ENCODE measurements at places on chromosomes 12 and 14.
A peak's percentile ranks its signal among the peaks of the same experiment; 100 is the strongest.

DNA sequence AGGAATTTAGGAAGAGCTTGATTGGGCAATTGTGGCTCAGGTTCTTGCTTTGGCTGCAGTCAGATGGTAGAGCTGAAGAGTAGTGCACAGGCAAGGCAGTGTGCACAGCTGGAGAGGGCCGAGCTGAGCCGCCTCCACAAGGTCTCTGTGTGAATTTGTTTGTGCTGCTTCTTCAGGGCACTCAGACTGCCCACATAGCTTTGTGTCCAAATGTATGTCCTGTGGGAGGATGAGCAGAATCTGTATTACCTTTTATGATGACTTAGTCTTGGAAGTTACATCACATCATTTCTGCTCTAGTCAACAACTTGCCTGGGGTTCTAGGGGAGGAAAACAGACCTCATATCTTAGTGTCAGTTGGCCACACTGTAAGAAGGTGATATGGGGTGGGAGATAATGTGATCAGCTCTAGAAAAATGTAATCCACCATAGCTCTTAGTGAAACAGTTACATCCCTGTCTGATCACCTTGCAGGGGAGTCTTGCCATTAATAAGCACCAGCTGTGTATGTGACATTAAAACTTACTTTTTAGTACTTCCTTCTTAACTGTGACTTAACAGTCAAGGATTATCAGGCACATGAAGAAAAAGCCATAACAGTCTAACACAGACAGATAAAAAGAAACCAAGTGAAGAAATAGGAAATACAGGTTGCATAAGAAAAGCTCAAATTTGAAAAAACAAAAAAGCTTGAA lies 53.4 kb downstream of the RCOR1 start:
- DNase-seq, result no peak

GRCh38 chr12:109287181-109287580 lies 21.9 kb downstream of the FOXN4 start:
- no peak for DNase-seq

DNA sequence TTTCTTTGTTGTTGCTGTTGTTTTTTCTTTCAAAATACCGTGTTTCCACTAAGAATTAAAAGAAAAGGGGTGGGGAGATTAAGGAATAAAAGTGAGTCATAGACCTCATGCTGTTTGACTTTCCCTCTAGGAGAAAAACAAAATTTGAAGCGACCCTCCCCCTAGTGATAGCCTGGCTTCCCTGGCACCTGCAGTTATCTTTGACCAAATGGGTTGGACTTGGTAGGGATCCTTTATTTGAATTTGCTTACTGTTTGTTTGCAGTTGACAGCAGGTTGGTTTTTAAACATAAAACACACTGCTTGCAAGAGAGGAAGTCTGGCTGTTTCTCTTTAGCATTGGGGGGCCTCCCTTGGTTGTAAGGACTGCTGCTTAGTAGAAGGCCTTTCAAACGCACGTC lies 14.0 kb downstream of the OTX2 start:
- peak; percentile 27 for DNase-seq

DNA sequence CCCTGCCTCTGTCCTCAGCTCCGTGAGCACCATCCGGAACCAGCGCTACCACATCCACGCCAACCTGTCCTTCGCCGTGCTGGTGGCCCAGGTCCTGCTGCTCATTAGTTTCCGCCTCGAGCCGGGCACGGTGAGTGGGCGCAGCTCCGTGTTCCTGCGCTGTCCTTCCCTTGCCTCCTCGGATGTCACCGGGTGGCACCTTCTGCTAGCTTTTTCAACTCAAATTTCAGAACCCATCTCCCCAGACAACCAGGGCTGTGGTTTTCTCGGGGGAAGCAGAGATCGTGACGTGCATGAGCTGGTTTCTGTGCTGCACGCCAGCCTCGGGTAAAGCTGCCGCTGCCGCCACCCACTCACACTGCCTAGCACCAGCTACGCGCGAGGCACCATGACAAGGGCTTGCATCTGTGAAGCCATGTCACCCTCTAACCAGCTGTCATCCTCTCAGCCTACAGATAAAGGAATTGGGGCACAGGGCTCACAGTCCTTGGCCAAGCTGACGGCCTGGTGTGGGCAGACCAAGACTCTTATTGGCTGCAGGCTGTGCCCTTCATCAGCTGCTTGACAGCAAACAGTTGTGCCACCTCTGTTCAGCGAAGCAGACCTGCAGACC lies 152.1 kb downstream of the ADGRD1 start:
- DNase-seq, result no peak

DNA sequence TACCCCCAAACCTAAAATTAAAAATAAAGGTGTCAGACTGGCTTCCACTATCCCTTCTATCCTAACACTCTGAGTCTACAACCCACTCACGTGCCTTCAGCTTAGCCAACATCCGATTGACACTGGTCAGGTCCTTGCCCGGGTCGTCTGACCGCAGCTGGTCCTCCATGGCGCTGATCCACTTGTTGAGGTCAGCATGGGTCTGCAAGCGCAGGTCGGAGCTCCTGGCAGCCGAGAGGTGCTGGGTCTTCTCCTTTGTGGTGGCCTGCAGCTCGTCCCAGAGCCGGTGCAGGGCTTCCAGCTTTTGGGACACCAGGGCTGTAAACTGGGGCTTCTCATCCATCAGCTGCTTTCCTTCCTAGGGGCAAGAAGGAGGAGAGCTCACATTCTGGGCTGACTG lies 78.0 kb downstream of the PLEKHG3 start:
- no peak for DNase-seq

GRCh38 chr14:84826294-84826693 lies 703.6 kb upstream of the FLRT2 start:
- DNase-seq, result no peak

DNA sequence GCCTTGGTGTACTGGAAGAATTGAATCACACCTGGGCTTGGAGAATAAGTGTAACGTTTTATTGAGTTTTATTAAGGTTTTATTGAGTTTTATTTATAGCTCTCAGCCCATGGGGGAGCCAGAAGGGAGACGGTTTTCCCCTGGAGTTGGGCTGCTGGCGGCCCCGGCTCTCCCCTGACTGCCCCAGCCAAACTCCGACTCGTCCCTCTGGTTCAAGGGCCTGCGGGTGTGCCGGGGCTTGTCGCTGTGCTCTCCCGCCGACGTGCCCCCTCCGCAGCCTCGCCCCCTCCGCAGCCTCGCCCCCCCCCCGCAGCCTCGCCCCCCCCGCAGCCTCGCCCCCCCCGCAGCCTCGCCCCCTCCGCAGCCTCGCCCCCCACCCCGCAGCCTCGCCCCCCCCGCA lies 326.1 kb upstream of the RTL1 start:
- no peak for DNase-seq

DNA sequence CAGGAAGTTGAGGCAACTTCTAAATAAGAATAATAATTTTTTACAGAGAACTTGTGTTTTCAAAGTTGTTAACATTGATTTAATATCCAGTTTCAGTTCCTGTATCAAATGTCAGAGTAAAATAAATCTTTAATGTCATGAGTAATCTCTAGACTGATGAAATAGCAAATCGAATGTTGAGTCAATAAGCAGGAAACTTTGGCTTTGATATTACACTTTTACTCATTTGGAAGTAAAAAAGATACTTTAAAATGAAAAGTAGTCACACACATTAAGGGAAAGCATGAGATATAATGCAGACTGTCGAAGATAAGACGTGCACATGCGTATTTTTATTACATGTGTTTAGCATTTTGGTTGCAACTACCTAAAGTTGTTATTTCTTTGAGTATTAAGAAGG lies 78.2 kb upstream of the PTGDR start:
- DNase-seq, result no peak

GRCh38 chr14:106518054-106518943 lies 991.9 kb downstream of the TMEM121 start:
- peak; percentile 7 for DNase-seq

DNA sequence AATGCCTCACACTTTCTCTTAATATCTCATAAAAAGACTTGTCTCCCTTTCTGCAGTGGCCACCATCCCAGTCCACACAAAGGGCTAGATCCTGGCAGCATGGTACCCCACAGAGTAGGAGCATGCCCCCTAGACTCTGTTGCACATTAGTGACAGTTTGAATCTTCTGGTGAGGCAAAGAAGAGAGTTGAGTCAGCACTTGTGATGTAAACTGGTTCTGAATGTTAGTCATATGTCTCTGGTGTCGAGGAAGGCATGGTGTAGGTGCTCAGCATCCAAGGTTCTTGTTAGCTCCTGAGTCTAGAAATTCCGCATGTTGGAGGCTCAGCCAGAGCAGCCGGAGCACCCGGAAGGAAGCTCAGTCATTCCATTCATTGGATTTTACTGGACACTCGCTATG lies 9.8 kb downstream of the TTC9 start:
- DNase-seq, result no peak

GRCh38 chr12:105417732-105418131 lies 87.2 kb downstream of the C12orf75 start:
- DNase-seq, result no peak

DNA sequence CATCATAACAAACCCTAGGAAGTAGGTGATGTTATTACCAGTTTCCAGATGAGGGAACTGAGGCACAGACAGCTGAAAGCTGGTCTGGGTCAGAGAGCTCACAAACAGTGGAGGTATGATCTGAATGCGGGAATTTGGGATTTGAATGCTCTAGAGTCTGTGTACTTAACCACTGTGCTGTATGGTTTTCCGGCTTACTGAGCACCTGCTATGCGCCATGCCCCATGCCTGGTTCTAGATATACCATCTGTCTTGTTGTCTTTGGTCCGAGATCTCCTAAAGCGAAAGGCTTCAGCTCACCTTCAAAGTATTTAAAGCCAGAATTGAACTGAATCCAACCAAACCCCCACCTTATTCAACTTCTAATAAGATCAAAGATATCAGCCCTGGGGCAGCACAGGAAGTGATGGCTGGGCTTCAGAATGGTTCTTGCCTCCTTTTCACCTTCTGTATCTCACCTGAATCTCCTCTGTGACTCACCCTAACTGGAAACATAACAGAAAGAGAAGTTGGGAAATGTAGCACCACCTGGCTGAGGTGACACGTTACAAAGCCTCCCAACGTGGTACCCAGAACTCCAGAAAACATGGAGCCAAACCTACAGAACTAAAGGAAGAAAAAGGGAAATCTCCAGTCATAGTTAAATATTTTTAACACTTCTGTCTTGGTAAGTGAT lies 54.3 kb downstream of the PRMT8 start:
- DNase-seq, result no peak

- no peak for DNase-seq
Observed at GRCh38 chr14:89955022-89955744, 544 bp upstream of the TDP1 start.

DNA sequence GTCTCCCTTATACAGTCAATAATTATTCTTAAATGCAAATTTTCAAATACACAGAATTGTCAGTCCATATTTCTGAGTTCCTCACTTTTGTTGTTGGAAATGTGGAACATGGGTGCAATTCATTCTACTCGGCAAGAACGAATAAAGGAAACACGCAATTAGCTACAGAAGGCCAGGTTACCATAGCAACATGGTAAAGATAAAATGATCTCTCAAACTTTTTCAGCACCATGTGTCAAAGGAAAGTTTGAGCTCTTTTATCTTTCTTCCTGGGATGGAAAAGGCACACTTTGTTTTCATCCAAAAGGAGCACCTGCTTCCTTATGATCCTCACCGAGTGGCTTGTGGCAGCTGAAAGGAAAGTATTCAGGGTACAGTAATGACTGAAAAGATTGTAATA lies 595.0 kb downstream of the RPS29 start:
- DNase-seq, result no peak

DNA sequence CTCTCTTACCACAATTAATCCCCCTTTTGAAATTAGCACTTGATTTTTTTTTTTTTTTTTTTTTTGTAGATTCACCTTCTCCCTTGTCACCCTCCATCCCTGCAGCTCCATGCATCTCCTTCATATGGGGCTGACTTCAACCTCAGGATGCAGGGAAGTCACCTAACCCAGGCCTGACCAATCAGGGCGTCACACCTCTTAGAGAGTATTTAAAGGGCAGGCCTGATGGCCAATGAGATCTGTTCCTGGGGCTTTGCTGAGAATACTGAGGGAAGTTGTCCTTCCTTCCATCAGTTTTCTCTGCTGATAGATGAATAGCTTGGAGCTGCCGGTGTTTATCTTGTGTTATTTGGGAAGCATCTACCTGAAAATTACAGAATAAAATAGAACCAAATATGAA lies 1104.7 kb upstream of the TMEM132C start:
- DNase-seq, result no peak

- DNase-seq, result no peak
Observed at GRCh38 chr12:128170181-128170580, 96.8 kb upstream of the TMEM132C start.

GRCh38 chr14:23153851-23154796 lies 29.3 kb downstream of the SLC7A8 start:
- DNase-seq, result no peak

GRCh38 chr12:3304436-3305165 lies 186.4 kb upstream of the PRMT8 start:
- DNase-seq, result peak; percentile 10

GRCh38 chr12:69779928-69780327 lies 41.3 kb downstream of the RAB3IP start:
- no peak for DNase-seq

- DNase-seq, result no peak
Observed at GRCh38 chr12:53476769-53477209, 22.5 kb downstream of the MAP3K12 start.

DNA sequence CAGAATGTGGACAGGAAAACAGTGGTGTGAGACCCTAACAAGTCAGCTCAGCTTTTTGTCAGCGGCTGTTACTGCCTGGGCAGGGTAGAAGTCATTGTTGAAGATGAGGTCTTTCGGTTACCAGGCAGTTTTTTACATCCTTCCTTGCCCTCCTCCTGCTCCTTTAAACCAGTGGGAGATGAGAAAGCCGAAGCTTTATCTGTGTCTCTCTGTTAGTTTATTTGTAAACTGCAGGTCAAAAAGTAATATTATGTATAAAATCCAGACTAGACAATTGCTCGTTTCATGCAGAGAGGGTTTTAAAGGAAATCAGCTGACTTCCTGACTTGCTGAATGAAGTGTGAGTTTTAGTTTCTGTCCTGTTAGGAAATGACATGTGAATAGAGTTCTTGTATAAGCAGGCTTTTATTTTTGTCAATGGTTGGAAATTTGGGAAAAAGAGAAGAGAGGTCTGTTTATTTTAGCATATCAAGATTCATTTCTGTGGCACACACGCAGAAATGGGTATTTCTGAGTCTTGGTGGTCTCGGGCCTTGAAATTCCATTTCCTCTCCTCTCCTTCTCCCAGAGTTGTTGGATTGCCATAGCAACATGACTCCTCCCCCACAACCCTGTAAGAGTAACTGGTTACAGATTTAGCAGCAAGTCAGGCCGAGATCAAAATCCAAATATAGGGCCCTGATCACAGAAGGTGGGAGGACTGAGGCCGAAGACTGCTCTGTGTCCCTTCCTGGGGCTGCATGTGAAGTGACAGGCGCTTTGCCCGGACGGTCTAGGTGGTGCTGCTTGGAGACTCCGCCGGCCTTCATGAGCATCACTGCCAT lies 60.8 kb downstream of the SAMD4A start:
- DNase-seq, result no peak

- no peak for DNase-seq
Observed at GRCh38 chr12:131242741-131243496, 289.2 kb downstream of the ADGRD1 start.

DNA sequence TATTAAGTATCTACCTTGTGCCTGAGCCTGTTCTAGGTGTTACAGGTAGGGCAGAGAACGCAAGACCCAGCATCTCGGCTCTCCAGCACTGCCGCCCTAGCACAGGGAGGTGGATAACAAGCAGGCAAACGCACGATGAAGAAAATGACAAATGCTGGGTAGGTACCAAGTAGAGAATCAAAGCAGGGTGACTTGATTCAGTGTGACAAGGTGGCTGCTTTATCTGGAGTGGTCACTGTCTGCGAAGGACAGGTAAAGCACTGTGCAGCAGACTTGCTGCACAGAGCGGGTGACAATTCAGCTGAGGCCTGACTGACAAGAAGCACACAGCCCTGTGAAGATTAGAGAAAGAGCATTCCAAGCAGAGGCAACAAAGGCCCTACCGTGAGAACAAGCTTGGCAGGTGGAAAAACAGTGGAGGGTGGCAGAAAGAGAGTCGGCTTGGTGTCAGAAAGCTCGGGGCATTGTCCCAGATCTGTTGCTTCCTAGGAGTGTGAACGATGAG lies 12.9 kb downstream of the PRKCH start:
- no peak for DNase-seq
